ENCODE measurements at places on chromosomes 16 and 17.

DNA sequence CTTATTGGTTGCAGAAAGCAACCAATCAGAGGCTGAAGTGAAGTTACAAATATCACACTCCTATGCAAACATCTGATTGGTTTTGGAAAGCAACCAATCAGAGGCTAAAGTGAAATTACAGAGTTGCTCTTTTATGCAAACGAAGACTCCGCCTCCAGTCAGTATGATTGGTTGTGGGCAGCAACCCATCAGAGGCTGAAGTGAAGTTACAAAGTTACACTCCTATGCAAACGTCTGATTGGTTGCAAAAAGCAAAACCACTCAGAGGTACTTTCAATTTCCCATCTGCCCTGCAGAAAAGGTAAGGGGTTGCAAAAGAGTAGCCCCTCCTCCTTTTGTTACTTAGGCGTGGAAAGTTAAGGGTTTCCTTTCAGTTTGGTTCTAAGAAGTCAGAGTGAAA, 697.3 kb downstream of the MAF start:
- no peak for DNase-seq

GRCh38 chr16:49474741-49475140, 101.1 kb downstream of the C16orf78 start:
- no peak for DNase-seq

GRCh38 chr17:77690271-77691161, 268.0 kb upstream of the TNRC6C start:
- DNase-seq: no peak

GRCh38 chr17:18039535-18040260, 490 bp downstream of the GID4 start:
- DNase-seq: peak; percentile 36

DNA sequence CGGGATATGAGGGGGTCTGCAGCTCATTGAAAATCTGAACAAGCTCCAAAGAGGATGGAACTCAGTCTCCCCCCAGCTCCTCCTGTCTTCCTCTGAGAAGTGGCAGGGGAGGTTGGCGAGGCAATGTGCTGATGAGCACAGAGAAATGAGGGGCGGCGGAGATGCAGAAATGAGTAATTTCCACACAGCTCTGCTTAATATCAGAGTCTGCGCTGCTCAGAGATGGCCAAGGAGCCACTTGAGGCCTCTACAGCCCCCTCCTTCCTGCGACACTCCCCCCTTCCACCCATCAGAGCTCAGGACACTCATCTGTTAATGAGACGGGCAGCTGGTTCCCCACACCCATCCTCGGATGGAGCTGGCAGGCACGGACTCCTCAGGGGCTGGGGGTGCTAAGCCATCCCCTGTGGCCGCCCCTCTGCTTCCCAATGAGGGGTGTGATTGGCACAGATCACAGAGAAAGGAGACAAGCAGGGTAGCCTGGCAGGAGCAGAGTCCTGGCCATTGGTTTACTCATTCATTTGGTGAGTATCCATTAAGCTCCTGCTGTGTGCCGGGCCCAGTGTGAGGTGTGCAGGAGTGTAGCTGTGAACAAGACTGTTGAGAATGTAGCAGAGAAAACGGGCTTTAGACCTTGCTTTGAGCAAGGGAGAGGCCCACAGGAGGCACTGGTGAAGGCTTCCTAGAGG, 12.7 kb upstream of the CRHR1 start:
- DNase-seq: no peak

GRCh38 chr16:1971796-1972489, at the start of gene TBL3:
Gene TBL3 (plus strand): TSS chr16:1972053. CDS start chr16:1972165, 112 bp downstream.
- peak; percentile 95 for DNase-seq

DNA sequence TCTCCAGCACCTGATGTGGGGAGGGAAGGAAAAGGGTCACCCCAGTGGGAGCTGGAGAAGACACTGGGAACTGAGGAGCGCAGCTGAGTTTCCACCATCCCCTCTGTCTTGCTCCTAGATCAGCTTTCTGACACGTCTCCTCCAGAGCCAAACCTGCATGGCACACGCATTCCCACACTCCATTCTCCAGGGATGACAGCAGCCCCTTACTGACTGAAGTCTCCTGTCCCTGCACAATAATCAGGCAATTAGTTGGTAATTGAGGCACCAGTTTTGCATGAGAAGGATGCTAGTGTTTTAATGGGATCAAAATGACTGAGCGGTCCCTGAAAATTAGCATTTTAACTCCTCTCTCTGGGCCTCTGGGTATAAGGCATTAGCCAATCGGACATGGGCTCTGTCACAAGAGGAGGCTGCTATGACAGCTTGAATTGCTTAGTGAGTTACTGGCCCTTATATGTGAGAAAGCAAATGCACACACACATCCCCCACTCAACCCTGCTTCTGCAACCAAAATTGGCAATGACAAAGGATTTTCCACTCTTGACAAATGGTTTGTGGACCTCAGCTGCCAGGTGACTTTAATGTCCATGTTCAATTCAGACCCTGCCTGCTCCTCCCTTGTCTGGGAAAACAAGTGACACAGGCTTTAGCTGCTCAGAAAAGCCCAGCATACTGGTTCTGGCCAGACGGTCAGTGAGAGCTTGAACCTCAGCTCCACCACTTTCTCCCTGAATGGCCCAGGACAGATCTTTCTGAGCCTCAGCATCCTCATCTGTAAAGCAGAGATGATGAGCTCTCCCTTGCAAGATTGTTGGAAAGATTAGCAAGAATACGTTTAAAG, 57.2 kb upstream of the SREBF1 start:
- no peak for DNase-seq

DNA sequence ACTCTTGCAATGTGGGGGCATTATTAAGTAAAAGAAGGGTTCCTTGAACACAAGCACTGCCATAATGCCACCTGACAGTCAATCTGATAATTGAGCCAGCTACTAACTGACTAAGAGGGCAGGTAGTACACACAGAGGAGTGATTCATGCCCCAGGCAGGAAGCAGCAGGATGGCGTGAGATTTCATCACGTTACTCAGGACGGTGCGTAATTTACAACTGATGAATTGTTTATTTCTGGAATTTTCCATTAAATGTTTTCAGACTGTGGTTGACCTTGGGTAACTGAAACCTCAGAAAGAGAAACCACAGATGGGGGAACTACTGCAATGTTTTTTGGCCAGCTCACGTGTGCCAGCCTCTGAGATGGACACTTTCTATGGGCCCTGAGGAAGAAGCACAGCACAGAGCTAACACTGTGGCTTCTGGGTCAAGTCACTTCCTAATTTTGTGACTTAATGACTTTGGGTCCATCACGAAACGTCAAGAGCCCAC, 46.7 kb downstream of the C17orf67 start:
- DNase-seq: peak; percentile 27

DNA sequence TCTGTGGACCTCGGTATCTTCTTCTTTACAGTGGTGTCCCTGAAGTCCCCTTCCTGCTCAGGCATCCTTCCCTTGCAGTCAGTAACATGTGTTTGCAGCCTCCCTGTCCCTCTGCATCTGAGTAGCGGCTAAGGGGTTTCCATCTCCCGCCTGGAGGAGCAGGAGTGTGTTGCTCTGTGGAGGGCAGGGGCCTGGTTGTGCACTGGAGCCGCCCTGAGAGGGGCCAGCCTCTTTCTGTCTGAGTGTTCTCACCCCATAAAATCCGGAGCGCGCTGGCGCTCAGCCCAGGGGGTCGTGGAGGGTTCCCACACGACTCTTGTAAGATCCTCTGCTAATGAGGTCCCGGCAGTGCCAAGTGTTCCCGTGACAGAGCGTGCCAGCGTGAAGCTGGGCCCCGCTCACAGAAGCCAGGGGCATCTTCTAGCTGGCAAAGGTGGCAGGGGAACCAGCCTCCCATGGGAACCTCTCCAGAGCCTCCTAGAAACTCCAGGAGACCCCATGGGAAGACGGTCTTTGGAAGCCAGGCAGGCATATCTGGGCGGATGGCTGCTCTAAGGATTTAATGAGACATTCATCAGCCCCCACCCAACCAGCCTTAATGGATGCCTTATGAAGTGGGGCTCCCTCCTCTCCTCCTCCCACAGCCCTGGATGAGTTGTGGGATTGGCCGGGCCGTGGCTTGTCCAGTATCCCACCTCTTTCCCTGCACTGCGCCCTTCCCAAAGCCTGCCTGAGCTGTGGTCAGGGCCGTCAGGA, 91.4 kb upstream of the GSE1 start:
- DNase-seq: no peak

GRCh38 chr16:3045758-3046640, at the start of gene MMP25:
Gene MMP25 (plus strand): TSS chr16:3046561. CDS start chr16:3046918, 357 bp downstream.
- no peak for DNase-seq

- DNase-seq: no peak
These were observed 5.1 kb upstream of the ITPRIPL2 start for GRCh38 chr16:19108409-19109287.

DNA sequence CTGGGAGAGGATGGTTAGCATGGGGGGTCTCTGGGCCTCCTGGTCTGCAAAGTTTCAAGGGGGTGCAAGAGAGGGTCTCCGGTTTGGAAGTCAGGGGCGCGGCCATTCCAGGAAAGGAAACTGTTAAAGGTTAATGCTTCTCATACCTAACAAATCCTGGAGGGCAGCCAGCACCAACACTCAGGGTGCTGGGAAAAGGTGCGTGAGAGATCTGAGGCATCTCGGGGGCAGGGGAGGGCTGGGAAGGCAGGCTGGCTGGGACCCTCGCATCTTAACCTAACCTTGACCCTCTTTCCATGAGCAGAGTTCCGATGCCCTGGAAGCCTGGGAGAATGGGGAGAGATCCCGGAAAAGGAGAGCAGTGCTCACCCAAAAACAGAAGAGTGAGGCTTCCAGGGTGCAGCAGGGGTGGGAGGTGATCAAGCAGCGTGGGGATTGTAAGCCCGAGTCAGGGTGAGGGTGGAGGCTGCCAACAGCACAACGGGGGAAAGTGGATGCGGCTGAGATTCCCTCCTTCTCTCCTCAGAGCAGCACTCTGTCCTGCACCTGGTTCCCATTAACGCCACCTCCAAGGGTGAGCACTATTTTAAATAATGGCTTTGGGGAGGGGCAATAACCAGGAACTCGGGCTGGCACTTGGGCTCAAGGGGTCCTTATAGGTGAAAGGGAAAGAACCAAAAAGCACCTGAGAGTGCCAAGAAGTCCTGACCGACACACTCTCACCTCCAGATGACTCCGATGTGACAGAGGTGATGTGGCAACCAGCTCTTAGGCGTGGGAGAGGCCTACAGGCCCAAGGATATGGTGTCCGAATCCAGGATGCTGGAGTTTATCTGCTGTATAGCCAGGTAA, 996 bp downstream of the TNFSF13 start:
- no peak for DNase-seq

GRCh38 chr16:6375465-6376075, 957.1 kb upstream of the RBFOX1 start:
- DNase-seq: no peak

GRCh38 chr17:33534087-33534486, 241.0 kb upstream of the ASIC2 start:
- no peak for DNase-seq

- no peak for DNase-seq
These were observed 20.8 kb downstream of the CACNA1G start for GRCh38 chr17:50581316-50581715.

DNA sequence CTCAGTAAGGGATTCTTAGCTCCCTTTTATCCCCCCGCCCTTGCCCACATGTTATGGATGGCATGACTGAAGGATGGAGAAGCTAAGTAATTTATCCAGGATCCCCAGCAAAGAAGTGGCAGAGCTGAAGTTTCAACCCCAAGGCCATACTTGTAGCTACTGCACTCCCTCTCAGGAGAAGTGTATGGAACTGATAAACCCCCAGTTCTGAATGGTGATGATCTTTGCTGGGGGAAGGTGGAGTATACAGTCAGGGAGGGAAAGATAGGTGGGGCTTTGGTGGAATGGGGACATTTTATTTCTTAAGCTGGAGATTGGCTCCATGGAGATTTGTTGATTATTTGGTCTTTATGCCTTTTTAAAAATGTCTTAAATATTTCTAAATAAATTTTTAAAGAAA, 58.3 kb downstream of the TNRC6C start:
- no peak for DNase-seq

DNA sequence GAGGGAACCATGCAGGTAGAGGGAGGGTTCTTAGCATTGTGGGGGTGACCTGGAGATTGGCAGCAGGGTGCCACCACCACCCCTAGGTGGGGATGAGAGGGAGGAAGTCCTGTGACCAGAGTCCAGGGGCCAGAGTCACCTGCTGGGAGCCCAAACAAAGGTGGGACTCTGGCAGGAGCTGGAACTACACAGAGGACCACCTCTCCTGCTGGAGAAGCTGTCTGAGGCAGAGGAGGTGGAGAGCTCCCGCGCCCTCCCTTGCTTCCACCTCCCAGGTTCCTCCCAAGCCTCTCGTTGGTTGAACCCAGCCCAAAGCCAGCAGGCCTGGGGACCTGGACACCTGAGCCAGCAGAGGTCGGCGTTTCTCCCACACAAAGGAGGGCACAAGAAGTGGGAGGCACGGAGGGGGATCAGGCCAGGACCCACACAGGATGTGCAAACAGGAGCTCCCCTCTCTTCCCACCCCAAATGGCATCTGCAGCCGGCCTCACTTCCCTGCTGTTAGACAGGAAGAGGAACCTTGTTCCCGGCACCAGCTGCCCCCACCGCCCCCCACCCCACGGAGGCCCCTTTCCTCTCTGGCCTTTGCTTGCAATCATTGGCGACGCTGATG, 154.6 kb downstream of the SEC14L1 start:
- no peak for DNase-seq

- DNase-seq: no peak
These were observed 1.8 kb downstream of the PRR29 start for GRCh38 chr17:63999680-64000531.

- DNase-seq: no peak
These were observed 24.5 kb downstream of the ADCY7 start for GRCh38 chr16:50290856-50291255.

DNA sequence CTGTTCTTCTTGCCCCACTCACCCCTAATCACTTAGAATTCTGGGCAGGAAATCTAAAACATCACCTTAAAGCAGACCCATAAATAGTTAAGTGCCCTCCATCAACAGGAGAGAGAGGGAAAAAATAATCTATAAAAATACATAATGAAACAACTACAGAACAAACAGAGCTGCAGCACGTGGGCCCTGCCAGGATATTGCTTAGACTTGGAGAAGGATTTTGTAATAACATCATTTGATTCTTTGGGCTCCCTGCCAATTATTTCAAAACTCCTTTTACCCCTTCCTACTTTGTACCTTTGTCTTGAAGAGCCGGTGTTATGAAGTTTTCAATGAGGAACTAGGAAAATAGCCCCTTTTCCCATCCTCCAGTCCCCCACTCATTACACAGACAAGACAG, 130.6 kb upstream of the TOX3 start:
- DNase-seq: no peak

- no peak for DNase-seq
These were observed 1.7 kb upstream of the PIGS start for GRCh38 chr17:28573040-28573380.
